ENCODE measurements at places on chromosomes 7 and 10. TPM values are rescaled to one million over a fixed set of nuclear protein-coding genes. Genes with fewer than 3 reads are reported as not detected.

GRCh38 chr7:141242568-141242967, 168.7 kb downstream of the TMEM178B start:
- no peak for DNase-seq

DNA sequence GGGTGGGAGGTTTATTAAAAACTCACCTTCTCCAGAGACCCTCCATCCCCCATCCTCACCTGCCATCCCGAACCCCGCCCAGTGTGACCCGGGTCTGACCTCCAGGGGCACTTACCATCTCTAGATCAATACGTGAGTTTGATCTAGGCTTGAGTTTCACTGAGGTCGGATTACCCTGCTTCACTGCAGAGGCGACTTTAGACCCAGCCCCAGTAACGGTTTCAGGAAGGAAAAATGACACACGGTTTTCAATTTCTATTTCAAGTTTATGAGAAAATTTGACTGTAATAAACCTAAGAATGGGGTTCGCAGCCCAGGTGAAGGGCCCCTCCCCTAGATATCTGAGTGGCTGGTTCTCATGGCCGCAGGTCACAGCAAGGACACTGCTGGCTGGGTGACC, 33.1 kb downstream of the RCC1L start:
- no peak for DNase-seq

GRCh38 chr7:46832136-46832535, 749.8 kb downstream of the TNS3 start:
- no peak for DNase-seq

The RPEL1 gene
- total RNA-seq: 0.13 TPM

- DNase-seq: no peak
These were observed 170.0 kb downstream of the IMMP2L start for GRCh38 chr7:111392294-111392693.

The GJD4 gene
- not detected for total RNA-seq

DNA sequence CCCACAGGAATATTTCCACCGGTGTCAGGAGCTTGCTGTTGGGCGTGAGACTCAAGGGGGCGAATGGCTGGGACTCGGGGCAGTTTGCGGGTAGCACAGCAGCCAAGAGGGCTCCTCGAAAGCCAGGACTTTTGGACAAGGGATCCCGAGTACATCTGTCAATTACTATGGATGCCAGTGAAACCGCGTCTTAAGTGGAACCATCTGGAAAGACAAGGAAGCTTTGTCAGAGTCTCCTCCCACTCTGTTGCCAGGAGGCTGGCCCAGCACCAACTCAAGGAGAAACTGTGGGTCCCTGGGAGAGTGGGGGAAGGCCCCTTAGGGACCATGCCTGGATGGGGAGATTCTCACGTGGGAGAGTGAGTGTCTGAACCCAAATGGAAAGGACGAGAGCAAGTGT, 57.1 kb downstream of the C10orf143 start:
- no peak for DNase-seq

DNA sequence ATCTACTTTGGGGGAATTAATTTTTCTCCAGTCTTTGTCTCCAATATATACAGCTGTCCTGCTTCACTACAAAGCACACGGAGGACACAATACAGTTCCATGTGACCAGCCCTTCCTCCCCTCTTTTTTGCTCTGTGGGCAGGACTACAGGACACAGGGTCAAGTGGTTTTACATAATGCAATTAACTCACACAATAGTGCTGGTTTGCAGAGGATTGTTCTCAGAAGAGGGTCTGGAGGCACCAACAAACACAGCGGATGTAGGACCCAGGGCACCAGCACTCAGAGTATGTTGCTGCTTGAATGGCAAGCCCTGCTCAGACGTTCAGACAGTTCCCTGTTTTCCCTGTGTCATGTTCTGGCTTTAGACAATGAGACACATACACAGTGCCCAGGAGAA, 52.0 kb upstream of the NPTX2 start:
- no peak for DNase-seq

DNA sequence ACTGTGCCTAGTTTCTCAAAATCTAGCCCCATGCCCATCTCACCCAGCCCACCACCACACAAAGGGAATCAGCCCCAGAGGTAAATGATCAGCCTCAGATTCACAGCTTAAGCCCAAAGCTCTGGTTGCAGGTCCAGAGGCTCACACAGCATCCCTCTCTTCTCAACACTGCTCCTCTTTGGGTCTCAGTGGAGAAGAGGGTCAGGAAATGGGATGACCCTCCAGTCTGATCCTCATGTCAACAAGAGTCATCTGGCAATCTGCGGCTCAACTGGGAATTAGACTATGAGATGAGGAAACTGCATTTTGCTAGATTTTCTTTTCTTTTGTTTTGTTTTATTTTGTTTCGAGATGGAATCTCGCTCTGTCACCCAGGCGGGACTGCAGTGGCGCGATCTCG, 126.2 kb upstream of the PDLIM1 start:
- DNase-seq: no peak

DNA sequence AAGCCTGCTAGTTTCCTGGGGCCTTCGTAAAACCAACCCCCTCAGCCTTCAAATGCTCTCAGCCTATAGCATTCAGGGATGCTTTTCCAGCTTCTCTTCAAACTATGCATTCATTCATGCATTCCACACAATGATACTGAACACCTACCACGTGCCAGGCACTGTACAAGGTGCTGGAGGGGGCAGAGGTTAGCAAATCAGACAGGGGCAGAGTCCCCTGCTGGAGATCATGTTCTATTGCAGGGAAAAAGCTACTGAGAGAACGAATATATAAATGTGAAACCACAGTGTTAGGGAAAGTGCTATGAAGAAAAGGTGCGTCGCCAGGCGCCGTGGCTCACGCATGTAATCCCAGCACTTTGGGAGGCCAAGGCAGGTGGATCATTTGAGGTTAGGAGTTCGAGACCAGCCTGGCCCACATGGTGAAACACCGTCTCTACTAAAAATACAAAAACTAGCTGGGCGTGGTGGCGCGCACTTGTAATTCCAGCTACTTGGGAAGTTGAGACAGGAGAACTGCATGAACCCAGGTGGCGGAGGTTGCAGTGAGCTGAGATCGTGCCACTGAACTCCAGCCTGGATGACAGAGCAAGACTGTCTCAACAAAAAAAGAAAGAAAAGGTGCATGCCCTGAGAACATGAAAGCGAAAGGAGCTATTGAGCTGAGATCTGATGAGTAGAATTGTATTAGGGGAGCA, 64.6 kb upstream of the CALN1 start:
- no peak for DNase-seq

GRCh38 chr10:73168465-73168803, 515 bp downstream of the FAM149B1 start:
- DNase-seq: no peak

DNA sequence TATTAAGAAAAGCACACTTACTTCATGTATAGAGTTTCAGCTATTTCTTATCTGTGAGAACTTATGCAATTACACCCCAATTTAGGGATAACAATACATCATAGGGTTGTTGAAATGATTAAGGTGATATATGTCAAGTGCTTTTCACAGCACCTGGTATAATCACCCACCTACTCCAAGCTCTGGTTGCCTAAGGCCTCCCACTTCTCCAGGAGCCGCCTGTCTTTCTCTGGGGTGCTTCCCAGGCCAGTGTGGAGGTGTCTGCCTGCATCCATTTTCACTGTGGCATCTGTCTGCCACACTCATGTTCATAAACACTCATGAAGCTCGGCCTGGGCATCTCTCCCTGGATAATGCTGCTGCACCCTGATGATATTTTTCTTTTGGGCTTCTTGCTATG, 250.3 kb downstream of the STK31 start:
- no peak for DNase-seq

DNA sequence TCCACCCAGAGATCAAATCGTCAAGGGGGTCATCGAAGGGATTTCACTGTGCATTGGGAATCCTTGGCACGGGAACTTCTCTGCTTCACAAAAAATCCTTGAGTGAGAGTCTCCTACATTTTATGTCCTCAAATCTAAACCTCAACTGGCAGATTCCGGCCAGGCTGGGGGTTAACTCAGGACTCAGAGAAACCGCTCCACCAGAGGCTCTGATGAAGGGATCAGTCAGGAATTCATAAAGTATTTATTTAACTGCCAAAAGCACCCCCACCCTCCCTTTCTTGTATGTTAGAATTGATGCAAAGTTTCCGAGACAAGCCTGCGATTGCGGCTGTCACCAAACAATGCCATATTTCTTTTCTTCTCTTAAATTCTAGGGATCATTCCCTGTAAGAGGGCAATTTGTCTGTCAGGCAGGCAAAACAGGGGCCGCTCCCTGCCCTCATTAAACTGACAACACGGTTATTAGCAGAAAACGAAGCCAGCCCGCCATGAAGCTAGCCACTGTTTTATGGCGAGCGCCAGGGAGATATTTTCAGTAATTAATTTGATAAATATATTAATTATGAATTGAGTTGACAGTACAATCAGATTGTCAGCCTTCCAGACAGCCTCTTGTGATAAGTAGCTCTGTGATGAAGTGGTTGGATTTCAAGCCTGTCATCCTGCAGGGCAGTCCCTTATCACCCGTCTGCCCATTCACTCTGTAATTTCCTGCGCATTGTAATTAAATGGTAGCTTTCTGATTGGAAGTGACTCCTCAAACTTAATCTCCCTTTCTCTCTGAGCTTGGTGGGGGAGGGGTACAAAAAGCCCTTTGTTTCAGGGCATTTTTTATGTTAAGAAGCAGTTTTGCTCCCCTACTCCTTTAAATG, 153.0 kb upstream of the GPR26 start:
- DNase-seq: no peak

The CDNF gene
- total RNA-seq: 0.38 TPM

The SPDYE9 gene
- not detected for total RNA-seq

The TSPAN12 gene
- total RNA-seq: 48.8 TPM

The KNDC1 gene
- 8.4 TPM for total RNA-seq

- no peak for DNase-seq
These were observed 7.3 kb downstream of the ASB13 start for GRCh38 chr10:5658871-5659618.

- DNase-seq: no peak
These were observed 32.6 kb downstream of the CHST3 start for GRCh38 chr10:71996592-71997371.

GRCh38 chr10:30398788-30399187, 35.2 kb upstream of the MAP3K8 start:
- no peak for DNase-seq

The SP8 gene
- total RNA-seq: not detected

The NCF1 gene
- total RNA-seq: 85.8 TPM

GRCh38 chr7:25541094-25541821, 313.0 kb upstream of the NPVF start:
- no peak for DNase-seq

DNA sequence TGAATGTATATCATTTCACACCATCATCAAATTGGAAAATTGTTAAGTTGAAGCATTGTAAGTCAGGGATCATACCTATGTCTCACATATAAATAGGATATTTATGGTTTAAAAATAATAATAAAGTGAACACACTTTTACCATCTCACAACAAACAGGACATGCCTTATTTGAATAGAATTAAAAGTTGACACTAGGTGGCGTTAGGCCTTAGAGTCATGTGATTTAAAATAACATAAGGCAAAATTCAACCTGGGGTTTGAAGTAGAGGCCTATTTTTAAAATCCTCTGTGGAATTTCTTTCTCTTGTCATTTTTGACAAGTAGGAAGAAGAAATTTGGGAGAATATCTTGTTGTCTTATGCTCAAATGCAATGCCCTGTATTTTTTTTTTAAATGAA, 184.7 kb upstream of the PCDH15 start:
- DNase-seq: no peak

The NODAL gene
- not detected for total RNA-seq

GRCh38 chr7:158053183-158053915, 534.3 kb downstream of the PTPRN2 start:
- DNase-seq: no peak

DNA sequence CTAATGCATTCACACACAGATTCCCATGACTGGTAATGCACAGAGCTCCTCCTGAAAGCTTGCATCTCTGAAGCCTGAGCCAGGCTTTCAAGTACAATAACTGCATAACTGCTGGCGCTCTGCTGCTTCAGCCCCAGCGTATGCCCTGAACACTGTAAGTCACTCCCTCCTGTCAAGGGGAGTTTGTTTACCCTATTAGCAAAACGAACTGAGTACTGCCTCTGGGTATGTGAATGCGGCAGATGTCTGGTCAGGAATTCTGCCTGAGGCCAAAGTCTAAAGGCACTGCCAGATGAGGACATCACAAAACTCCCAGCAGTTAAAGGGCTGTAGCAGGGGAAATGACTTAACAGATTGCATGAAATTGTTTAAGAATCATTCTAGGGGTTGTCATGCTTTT, 97.7 kb downstream of the NRCAM start:
- no peak for DNase-seq

DNA sequence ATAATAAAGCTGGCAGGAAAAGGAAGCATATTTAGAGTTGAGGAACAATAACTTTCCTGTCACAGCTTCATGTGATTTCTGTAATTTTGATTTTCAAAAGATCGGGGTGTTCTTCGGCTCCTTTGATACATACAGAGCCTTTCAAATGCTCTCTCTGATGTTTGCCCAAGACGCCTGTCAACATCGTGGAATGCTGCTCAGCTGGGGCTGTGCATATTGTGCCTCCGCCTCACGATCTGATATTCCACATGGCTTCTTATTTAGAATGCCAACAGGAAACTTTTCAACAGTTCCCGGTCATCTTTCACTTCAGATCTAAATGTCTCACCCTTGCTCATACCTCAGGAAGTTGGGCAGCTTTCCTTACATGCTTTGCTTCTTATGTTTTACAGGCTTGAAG, 7.3 kb downstream of the NPY start:
- DNase-seq: no peak

DNA sequence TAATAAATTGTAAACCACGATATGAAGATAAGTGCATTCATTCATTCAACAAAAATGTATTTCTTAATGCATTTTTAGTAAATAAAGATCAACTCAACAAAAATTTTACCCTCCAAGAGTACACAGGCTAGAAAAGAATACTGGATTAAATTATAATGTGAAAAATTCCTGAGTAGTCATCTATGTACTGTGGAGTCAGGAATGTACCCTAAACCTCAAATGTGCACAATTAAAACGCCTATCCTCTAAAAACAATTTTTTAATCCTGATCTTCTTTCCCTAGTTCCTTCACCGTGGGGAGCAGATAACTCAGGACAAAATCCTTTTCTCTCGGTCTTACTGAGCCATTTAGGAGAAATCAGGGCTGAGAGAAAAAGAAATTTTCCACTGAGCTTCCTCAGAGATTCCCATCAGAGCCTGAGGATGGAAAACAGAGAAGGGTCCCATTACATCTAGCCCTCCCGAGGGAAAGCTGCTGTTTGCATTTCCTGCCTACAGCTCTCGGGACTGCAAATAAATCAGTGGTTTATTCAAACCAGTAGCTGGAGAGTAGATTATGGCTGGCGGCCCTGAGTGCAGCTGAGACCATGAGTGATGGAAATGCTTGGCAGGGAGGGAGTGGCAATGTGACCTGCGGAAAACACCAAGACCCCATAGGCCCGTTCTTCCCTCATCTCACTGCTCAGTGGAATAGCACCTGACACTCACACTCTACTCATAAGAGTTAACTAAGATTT, 7.4 kb downstream of the TAS2R40 start:
- DNase-seq: no peak

The ARPC1A gene
- total RNA-seq: 158 TPM

The AGAP5 gene
- total RNA-seq: 8.4 TPM

The BHLHA15 gene
- total RNA-seq: 0.87 TPM

All from left lung (tissue), 14 donors.